ENCODE measurements at places on chromosomes 12 and 14.
A peak's percentile ranks its signal among the peaks of the same experiment; 100 is the strongest.

DNA sequence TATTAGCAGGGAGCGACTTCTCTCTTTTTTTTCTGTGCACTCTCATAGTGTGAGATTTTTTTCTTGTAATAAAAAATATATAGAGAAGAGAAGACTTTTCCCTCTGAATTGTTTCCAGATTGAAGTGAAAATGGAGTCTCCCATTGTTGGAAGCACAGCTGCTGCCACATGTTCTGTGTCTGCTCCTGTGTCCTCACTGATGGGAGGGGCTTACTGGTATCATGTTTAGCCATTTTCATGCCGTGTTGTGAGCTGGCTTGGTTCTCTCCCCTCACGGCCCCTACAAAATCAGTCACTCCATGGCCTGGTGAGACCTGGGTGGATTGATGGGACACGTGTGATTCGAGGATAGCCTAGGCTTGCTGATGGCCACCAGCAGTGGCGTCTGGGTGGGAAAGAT is 379.7 kb upstream of the DDHD1 start:
- no peak for DNase-seq

DNA sequence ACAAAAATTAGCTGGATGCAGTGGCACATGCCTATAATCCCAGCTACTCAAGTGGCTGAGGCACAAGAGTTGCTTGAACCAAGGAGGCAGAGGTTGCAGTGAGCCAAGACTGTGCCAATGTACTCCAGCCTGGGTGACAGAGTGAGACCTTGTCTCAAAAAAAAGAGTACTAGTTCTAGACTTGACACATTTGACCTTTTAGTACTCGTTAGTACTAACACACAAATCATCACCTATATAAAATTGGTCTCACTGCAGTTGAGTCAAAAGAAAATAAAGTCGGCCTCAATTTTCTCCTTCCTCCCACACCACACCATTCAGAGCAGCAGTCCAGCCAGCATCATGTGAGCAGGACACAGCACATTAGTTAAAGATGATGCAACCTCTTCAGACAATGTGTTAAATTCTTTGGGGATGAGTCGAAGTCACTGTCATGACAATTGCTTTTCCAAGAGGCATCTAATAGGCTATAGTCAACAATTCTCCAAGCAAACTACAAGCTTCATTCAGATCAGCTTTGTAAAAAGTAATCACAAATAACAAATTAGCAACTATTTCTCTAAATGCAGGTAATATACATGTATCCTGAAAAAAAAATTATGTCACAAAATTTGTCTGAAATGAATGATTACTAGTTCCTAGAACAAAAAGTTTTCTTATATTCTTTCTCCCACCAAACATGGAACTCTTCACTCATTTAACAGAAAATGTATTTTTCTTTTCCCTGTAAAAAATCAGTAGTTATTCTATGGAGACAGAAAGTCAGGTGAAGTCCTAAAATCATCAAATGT is 55.6 kb downstream of the CLIP1 start:
- DNase-seq, result no peak

DNA sequence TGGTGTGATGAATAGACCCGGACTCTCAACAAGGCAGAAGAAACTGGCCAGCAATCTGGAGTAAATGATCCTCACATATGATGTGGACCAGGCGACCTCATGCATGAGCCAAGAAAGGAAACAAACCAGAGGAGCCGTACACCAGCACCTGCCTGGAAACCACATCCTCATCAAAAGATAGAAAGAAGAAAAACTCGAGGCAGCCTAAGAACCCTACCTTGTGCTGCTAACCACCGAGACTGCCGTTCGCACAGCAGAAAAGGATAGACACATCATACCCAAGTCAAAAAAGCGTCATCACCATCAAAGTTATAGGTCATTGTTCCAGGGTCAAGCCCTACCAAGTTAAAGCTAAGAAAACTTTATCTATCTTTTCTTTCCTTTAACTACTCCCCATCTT is 66.7 kb downstream of the RESF1 start:
- DNase-seq, result peak; percentile 9

- no peak for DNase-seq
These were observed 773 bp downstream of the GMPR2 start for GRCh38 chr14:24233538-24233866.

- DNase-seq, result no peak
These were observed 115.5 kb upstream of the G2E3 start for GRCh38 chr14:30443368-30444007.

DNA sequence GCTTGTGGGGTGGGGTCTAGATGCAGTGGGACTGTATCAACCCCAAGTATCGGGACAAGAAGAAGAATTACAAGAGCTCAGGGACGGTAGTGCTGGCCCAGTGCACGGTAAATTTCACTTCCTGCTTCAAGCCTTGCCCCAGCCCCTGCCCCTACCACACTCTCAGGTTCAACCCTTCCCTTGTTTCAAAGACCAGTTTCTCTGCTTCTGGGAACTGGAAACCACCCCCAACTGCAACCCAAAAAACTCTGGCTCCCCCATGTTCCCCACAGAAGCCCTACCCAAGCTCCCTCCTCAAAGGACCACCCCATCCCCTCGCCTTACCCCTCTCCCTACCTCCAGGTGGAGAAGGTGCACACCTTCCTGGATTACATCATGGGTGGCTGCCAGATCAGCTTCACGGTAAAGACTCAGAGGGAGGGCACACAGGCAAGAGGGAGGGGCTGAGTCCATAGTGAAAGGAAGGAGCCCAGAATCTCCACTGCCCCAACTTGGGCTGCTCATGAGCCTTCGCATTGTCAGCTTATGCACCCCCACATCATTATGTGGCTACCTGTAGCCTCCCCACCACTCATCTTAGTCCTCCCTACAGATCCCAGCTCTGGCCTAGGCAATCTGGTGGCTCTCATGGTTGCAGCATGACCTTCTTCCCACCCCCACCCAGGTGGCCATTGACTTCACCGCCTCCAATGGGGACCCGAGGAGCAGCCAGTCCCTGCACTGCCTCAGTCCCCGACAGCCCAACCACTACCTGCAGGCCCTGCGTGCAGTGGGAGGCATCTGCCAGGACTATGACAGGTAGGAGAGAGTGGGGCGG is 4.3 kb downstream of the CPNE6 start:
- no peak for DNase-seq

GRCh38 chr14:53103636-53104340 is 49.3 kb downstream of the DDHD1 start:
- no peak for DNase-seq

DNA sequence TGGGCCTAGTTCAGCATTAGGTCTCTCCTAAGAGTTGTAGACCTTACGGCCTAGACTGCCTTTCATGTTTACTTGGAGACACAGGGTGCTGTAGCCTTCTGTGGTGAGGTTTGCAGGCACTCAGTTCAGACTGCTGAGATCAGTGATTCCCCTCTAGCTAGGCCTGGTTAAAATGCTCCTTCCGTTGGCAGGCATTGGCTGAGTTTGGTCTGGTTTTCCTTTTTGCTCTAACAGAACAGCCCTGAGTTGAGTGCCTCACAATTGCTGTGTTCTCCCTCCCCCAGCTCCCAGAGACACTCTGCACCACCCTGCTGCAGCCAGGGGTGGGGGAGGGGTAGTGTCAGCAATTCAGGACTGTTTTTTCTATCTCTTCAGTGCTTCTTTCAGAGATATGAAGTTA is 178.9 kb upstream of the DYRK2 start:
- no peak for DNase-seq

GRCh38 chr12:123801573-123802178 is 39.6 kb downstream of the DNAH10 start:
- DNase-seq, result no peak

GRCh38 chr14:79101388-79101787 is 931.2 kb downstream of the NRXN3 start:
- no peak for DNase-seq

DNA sequence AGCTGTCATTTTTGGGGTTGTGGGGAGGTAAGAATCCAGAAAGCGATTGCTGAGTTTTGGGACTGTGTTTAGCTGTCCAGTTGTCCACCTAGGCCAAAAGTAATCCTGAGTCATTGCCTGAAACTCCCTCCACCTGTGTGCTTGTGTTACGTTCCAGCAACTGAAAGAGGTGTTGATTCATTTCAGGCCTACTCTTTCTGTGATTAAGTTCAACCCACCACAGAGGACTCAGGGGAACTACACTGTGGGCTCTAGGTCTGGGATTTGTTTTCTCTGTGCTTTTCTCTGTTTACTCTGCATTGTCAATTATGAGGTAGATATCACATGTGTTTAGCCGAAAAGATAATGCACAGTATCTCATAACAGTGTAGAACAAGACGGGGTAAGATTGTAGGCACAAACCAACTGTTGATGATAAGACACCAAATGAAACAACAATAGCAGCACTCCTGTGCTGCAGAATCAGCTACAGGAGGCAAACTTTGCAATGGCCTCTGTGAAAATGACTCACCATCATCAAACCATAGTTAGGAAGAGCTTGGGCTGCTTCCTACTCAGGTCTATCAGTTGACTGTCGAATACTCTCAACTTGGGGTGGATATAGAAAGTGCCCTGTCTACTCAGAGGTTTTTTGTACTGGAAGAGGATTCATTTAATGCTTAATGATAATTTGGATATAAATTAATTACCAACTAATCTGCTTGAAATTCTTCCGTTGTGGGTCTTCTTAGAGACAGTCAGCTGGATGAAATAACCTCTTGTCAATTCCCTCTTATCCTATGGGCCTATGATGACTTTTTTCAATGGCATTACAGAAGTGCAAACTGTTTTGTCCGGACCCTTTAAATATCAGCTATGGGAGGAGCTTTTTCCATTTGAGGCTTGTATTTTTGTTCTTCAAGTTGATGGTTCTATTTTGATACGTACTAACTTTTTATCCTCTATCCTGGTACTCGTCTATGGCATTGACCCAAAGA is 385.9 kb downstream of the BMP4 start:
- no peak for DNase-seq

- no peak for DNase-seq
These were observed 17.5 kb downstream of the MTRFR start for GRCh38 chr12:123250471-123251383.

GRCh38 chr14:90416720-90417119 is 19.9 kb downstream of the CALM1 start:
- no peak for DNase-seq

- DNase-seq, result no peak
These were observed 94.4 kb downstream of the CRACR2A start for GRCh38 chr12:3658327-3659163.

DNA sequence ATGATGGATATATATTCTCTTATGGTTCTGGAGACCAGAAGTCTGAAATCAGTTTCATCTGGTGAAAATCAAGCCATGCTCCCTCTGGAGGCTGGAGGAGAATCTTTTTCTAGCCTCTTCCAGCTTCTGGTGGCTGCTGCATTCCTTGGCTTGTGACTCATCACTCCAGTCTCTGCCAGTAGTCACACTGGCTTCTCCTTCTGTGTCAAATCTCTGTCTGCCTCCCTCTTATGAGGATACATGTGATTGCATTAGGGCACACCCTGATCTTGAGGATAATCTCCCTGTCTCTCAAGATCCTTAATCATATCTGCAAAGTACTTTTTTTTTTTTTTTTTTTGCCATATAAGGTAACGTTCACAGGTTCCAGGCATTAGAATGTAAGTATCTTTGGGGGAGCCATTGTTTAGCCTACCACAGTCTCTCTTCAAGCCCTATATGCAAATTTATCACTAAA is 17.7 kb downstream of the DNAL1 start:
- no peak for DNase-seq

DNA sequence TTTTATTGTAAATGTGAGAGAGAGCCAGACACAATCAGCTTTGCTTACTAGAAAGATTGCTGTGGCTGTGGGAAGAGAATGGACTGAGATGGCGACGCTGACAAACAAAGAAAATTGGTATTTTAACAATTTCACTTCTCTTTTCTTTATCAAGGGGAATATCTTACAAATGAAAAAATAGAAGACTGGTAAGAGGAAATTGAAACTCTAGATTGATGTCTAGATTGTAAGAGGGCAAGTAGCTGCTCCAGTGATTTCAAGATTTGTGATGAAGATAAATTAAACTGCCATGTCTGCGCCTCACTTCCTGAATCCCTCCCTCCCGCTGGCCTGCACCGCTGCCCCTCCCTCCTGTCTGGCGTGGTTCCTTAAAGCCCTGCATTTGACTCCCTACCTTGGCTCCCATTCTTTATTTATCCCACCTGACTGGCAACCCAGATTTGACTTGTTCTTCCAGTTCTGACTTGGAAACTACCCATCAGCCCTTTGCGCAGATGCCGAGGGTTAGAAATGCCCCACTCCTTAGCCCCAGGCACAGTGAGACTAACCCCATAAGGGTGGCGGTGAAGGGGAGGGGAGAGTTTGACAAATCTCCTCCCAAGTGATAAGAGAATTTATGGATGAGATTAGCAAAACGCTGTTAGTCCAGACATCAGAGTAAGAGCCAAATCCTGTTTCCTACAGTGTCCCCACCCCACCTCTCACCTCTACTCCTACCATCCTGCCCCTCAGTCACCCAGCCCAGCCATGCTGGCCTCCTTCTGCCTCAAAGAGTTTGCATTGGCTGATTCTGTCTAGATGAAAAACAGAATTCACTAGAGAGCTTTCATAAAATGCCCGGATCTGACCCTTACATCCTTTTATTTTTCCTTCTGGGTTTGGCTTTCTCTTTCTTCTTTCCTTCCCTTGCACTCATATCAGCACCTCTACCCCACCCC is 125.3 kb upstream of the ATF7IP start:
- DNase-seq, result no peak

- no peak for DNase-seq
These were observed 23.0 kb downstream of the STX2 start for GRCh38 chr12:130816097-130816496.

- no peak for DNase-seq
These were observed 41.6 kb downstream of the LRRC74A start for GRCh38 chr14:76867516-76868453.

DNA sequence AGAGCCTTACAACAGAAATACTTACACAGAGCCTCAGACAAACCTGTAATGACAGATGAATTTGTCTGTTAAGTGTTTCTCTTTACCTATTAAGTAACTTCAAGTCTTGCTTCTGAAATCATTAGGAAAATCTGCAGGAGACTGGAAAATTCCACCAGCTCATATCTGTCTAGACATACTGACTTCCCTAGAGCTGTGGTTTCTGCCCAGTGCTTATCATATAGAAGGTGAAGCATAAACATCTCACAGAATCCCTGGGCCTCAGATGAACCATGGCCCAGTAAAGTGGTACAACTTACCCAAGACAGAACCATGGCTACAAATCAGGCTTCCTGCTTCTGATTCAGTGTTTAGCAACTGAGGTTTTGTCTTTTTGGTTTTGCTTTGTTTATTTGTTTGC is 91.6 kb downstream of the EGLN3 start:
- no peak for DNase-seq

DNA sequence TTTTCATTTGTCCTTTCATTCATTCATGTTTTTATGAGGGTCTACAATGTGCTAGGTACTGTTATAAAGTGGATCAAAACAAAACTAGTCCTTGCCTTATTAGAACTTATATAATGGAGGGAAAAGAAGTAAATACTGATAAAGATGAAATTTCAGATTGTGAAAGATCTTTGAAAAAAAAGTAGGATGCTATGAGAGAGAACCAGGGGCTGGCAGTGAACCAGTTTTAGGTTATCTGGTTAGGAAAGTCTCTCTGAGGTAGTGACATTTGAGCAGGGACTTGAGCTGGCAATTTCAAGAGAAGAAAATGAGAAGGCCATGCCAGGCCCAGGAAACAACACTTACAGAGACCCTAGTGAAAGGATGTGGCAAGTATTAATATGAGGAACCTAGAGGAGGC is 57.3 kb upstream of the E2F7 start:
- no peak for DNase-seq

GRCh38 chr12:20810487-20810886 is at the start of gene SLCO1B3:
Gene SLCO1B3, plus strand, starts transcription at chr12:20810705. Its CDS starts 5,034 bp downstream, at chr12:20815739.
- no peak for DNase-seq

Data from stimulated activated CD4-positive, alpha-beta T cell treated with anti-CD3 and anti-CD28 coated beads, TNF-alpha, amount 100 ng/mL, for 48 hours (primary cell).